ENCODE measurements at places on chromosomes 1 and 21.
A peak's percentile ranks its signal among the peaks of the same experiment; 100 is the strongest.

GRCh38 chr1:176119549-176119948 lies 87.5 kb downstream of the COP1 start:
- DNase-seq, result no peak

- no peak for DNase-seq
These were observed 52.9 kb upstream of the RGS1 start for GRCh38 chr1:192522673-192523072.

DNA sequence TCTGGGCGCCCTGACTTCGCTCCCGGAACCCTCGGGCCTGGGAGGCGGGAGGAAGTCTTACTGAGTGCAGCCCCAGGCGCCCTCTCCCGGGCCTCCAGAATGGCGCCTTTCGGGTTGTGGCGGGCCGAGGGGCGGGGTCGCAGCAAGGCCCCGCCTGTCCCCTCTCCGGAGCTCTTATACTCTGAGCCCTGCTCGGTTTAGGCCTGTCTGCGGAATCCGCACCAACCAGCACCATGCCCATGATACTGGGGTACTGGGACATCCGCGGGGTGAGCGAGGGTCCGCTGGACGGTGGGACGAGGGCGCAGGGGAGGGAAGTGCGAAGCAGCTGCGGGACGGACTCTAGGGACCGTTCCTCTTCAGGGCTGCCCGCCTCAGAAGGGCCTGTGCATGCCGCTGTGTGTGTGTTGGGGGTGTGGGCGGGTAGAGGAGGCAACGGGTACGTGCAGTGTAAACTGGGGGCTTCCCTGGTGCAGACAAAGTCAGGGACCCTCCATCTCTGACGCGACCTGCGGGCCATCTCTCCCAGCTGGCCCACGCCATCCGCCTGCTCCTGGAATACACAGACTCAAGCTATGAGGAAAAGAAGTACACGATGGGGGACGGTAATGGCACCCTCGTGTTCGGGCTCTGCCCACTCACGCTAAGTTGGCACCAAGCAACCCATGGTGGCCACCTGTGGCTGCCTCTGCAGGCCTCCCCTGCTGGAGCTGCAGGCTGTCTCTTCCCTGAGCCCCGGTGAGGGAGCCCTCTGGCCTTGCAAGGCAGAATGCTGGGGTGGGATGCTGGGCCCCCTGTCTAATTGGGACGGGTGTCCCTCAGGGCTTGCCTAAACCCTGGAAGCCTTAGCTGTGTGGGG lies at the start of gene GSTM1:
Gene GSTM1 (plus strand): TSS at position 177 of the 859 bp plus-strand sequence. CDS start 57 bp downstream, at position 234.
- no peak for DNase-seq

DNA sequence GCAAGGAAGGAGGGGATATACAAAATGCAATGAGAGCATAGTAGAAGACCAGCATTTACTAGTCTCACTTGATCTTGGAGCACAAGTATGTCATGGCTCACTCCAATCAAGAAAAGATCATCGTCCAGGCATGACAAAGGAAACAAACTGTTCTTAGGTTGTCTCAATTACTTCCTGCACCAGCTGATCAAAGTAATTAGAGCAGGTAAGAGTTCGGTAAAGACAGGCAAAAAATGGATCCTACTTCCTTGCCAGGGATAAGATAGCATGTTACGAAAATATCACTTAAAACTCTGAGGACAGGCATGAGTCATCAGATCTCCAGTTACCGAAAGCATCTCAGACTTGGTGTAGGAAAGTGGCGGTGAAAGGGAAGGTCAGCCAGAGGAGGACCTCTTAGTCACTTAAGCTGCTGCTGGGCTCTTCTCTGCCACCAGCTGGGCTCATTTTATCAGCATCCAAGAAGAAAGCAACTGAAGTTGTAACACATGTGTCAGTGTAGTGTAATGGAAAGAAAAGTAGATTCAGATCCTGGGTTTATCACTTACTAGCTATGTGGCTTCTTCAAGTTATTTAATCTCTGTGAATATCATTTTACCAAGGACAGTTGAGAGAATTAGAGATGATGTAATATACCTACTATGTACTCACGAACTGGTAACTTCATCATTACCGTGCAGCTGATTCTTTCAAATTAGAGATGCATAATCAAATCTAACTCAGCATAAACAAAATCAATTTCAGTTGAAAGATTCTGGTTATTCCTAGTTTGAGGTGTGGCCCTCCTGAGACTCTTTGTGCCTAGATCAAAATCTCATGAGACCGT lies 46.8 kb downstream of the XCL1 start:
- DNase-seq, result no peak

- peak; percentile 50 for DNase-seq
These were observed 554 bp downstream of the ZNF281 start for GRCh38 chr1:200409203-200409760.

DNA sequence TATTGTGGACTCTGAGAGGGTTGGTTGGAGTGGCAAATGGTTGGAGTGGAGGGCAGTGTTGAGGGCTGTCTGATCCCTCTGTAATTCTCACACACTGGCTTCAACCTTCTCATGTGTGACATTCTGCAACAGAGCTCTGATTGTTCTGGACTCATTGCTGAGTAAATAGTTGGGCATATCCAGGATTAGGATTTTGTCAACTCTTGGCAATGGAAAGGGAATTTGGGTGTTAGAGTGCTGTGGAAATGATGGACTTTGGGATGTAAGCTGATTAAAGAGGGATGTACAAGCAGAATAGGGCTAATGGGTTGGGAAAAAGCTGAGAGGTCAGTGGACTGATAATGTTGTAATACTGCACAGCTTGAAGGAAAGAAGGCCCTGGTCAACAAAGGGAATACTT lies 16.5 kb downstream of the TLCD4 start:
- DNase-seq, result no peak

GRCh38 chr21:27240839-27241238 lies 274.0 kb upstream of the ADAMTS5 start:
- DNase-seq, result no peak

DNA sequence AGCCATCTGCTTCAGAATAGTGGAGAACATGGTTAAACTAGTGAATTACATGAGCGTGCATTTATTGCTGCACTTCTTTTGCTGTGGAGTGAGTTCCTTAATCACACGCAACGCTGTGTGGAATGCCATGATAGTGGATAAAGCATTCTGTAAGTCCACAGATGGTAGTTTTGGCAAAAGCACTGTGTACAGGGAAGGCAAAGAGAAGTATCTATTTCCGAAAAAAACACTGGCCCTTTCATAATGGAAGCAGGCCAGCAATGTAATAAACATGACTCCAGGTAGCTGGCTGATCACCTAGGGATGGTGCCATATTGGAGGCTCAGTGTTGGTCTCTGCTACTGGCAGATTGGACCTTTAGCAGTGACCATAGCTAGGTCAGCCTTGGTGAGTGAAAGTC lies 67.6 kb downstream of the FH start:
- no peak for DNase-seq

GRCh38 chr1:20114021-20114648 lies 5.2 kb downstream of the PLA2G2D start:
- no peak for DNase-seq

DNA sequence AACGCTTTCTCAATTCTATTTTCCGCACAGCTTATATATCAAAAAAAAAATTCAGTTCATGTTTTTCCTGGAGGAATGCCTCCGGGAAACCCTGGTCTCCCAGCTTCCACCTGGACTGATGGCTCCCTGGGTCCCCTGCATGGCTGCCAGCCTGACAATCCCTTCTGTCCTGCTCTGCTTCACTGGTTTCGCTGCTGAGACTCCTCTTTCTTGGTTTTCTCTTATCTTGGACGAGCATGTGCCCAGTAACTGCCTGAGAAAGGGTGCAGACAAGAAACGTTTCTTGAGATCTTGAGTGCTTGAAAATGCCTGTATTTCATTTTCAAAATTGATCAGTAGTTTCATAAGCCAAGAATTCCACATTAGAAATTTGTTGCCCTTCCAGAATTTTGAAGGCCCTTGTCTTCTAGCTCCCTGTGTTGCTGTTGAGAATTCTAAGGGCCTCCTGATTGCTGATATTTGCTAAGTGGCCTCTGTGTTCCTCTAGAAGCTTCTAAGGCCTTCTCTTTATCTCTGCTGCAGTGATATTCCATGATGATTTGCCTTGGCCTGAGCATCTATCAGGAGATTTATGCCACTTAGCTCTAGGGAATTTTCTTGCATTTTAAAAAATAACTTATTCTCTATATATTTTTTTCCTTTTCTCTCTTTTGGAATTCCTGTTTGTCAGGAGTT lies 44.7 kb downstream of the ETS2 start:
- no peak for DNase-seq
